Stimulated activated CD4-positive, alpha-beta T cell treated with anti-CD3 and anti-CD28 coated beads, Interleukin-1b, Interleukin-23, amount 100 ng/mL, for 1 hour (primary cell): ENCODE measurements at places on chromosomes 11 and 22.

DNA sequence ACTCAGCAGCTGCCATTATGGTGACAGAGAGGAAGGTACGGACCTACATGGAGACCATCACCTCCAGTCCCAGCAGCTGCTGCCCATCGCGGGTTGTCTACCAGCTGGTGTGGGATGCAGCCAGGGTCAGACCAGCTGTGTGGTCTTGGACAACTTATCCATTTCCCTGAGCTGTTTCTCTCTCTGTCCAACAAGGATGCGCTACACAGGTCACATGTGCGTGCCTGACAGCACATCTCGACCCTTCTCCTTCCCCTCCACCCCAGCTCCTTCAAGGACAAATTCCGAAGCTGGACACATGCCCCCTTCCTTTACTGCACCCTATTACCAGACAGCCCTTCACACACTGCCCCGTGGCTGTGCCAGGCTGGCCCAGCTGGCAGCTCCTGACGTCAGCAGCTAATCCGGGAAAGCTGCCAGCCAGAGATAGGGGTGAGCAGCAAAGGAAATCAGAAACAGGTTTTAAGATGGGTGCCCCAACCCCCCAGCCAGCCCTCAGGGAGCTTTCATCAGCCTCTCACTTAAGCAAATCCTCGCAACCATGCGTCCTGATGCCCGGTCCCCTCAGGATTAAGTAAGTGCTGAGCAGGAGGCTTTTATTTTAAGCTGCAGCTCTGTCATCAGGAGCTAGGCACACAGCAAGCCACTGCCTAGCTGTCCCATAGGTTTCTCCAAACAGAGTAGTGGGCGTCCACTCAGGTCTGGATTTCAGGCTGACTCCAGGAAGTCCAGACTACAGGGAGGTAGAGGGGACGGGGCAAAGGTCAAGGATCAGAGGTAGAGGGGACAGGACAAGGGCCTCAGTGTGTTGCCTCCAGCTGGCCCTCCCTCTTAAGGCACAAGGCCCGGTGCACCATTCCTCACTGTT, 20.3 kb downstream of the TEF start:
- DNase-seq, result no peak

DNA sequence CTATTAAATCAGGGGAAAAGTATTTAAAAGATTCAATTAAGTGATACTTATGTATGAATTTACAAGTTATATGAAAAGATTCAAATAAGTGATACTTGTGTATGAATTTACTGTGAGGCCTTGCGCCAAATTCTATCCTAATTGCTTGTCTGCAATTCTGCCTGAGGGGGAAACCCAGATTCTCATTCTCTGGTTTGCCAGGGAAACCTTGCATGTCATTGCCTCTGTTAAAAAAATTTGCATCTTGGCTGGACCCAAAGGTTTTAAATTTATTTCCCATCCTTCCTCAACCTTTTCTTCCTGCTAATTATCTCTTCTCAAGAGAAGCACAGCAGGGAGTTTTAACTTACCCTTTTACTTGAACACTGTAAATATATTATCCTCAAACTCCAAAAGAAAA, 13.8 kb downstream of the OLFML1 start:
- no peak for DNase-seq

- no peak for DNase-seq
Observed at GRCh38 chr22:19704355-19705015, 9.8 kb upstream of the SEPTIN5 start.

DNA sequence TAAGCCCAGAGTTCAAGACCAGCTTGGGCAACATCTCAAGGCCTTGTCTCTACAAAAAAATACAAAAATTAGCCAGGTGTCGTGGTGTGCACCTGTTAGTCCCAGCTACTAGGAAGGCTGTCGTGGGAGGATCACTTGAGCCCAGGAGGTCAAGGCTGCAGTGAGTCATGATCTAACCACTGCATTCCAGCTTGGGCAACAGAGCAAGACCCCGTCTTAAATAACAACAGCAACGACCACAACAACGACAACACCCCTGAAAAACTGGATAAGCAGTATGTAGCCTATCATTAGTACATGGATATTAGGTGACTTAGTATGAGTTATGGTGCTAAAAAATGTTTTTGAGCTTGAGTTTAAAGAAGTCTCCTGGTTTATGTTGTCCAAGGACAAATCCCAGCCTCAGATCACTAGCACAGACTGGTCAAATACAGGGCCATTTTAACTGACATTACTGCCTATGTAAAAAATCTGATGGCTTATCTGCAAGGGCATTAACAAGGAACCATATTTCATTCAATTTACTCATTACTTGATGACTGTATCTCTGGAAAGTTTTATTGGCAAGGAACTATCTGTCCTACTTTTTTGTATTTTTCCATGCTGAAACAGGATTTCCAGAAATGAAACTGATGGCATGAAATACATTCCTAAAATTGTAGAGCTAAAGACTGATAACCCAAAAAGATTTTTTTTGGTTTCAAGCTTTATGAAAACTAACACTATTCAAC, 23.4 kb downstream of the C2CD3 start:
- DNase-seq, result no peak

GRCh38 chr11:118973985-118974384, 2.4 kb downstream of the FOXR1 start:
- no peak for DNase-seq

DNA sequence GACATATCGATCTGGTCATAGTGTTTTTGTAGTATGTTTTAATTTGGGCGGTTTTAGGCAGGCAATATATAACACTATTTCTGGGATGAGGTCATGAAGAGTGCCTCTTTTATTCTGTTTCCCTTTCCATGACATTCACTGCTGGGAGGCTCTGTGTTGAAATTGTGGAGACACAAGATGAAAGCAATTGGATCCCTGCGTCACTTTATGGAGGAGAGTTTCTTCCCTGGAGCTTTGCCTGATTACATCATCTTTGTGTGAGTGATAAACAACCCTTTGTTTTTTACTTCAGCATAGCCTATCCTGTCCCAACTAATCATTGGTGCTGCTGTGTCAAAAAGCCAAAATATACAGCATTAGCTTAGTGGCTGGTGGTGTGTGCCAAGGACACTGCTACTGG, 48.6 kb downstream of the PARVG start:
- DNase-seq, result no peak

- DNase-seq, result no peak
Observed at GRCh38 chr22:46457502-46458488, 79.6 kb downstream of the CELSR1 start.

DNA sequence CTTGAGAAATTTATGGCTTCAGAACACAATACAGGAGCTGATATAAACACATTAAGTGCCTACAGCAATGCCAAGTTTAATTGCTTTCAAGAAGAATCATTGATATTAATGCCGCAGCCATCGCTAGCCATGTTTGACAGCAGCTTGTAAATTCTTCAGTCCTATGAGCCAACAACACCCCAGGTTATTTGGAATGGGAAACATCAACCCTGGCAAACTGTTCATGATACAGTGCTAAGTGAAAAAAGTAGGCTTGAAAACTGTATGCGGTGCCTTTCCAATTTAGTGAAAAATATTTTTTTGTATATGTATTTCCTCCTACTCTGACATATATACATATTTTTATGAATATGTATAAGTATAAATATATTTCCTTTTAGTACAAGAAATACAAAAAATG, 142.6 kb downstream of the CSNK2A3 start:
- DNase-seq, result no peak

- DNase-seq, result no peak
Observed at GRCh38 chr11:83574519-83574918, 288.4 kb upstream of the CCDC90B start.

DNA sequence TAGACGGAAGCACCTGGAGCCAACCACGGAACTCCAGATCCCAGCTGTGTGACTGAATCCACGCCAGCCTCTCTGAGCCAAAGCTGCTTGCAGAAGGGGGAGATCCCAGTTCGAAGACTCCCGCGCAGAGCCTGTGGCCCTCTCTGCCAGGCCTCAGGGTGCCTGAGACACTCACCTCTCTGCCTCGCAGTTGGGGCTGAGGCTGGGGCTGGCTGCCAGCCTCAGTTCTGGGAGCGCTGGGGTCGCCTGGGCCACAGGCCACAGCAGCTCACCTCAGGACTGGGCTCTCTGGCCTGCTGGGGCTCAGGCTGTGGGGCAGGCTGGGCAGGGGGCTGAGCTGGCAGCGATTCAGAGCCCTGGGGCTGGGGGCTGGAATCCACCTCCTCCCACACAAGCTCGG, 8.2 kb upstream of the IGF2 start:
- DNase-seq, result no peak

DNA sequence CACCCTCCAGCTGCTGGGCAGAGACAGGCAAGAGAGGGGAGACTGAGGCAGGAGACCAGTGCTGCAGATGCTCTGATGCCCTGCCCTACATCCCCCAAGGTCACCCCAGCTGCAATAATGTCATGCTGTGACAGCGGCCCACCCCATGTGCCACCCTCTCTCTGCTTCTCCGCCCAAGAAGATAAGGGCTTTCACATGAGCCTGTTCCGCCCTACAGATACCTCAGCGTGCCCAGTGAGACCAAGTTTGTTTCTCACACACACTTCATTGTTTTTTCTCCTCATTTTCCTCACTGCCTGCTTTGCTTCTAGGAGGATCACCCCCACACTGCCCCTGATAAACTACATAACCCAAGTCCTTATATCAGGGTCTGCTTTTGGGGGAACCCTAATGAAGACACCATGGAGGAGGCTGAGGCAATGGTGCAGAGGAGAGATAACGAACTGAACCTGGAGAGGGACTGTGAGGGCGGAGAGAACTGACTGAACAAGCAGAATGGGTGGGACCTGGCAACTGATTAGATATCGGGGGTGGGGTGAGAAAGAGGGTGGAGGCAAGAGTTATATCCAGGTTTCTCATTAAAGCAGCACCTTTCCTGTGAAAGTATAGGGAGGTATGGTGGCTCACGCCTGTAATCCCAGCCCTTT, 37.5 kb upstream of the TSKU start:
- DNase-seq, result no peak

GRCh38 chr11:2789331-2789730, 89.5 kb upstream of the KCNQ1OT1 start:
- no peak for DNase-seq

DNA sequence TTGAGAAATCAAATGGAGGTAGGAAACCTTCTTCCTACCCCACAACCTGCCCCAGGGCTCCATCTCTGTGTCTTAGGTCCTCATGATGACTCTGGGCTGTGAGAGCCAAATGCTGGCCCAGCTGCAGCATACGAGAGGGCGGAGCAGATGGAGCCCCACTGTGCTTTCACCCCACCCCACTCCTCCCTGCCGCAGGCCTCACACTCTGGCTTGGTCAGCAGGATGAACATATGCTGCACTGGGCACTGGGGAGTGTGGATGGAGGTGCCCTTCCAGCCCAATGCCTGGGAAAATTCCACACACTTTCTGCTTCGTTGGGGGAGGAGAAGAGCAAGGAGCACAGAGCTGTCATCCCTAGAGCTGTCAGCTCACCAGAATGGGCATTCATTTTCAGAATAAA, 271.6 kb upstream of the CADM1 start:
- no peak for DNase-seq

DNA sequence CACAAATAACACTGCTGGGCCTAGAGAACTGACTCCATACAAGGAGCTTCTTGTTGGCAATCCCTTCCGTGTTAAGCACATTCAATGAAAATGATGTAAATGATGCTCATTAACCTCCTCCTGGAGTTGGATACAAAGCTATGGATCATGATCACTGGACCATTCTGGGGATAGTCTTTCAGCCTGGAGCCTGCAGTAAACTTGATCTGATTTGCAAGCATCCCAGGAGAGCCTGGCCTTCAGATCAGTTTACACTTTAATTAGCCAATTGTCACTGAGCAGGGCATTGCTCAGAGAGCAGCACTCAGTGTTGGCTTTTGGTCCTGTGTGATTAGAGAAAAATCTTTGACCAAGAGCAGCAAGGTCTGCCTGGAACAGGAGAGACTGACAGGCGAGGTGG, 45.6 kb downstream of the ARFGAP3 start:
- DNase-seq, result no peak

- no peak for DNase-seq
Observed at GRCh38 chr11:62804310-62805075, 747 bp downstream of the NXF1 start.

DNA sequence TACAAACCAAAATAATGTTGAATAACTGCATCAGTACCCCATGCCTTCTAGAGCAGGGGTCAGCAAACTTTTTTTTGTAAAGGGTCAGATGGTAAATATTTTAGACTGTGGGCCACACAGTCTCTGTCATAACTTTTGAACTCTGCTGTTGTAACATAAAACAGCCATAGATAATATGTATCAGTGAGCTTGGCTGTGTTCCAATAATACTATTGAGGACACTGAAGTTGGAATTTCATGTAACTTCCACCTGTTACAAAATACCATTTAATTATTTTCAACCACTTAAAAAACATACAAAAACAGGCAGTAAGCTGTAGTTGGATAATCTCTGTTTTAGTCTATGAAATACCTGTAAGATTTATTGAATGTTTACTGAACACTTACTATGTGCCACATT, 55.2 kb downstream of the PICALM start:
- no peak for DNase-seq

DNA sequence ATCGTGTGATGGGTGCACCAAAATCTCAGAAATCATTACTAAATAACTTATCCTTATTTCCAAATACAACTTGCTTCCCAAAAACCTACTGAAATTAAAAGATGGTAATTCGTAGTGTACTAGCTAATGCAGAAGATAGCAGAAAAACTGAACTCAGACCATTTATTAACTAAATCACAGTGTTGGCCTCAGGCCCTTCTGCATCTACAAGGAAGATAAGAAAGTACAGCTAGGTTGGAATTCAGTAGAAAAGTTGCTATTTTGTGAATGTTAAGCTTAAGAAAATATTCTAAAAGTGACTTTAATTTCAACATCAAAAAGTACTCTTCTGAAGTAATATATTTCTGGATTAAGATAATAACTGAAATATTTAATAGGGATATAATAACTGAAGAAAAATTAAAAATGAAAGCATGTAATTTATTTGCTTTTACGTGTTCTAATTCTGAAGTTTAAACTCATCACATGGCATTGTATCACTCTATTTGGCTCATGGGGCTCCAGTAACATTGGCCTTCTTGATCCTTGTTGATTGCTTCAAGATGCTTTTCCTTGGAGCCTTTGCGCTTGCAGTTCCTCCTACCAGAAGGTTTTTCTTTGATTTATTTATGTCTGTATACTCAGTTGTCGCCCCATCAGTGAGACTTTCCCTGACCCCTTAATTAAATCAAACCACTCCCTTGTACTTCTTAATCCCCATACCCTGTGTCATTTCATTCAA, 847.9 kb upstream of the ANO3 start:
- no peak for DNase-seq

GRCh38 chr22:47267513-47268282, 505.2 kb downstream of the TBC1D22A start:
- no peak for DNase-seq

GRCh38 chr11:92397221-92397755, 172.7 kb downstream of the FAT3 start:
- DNase-seq, result no peak
